Renal cortex interstitium (tissue), 15 donors: ENCODE measurements at places on chromosomes 11 and 22.
A peak's percentile ranks its signal among the peaks of the same experiment; 100 is the strongest.

DNA sequence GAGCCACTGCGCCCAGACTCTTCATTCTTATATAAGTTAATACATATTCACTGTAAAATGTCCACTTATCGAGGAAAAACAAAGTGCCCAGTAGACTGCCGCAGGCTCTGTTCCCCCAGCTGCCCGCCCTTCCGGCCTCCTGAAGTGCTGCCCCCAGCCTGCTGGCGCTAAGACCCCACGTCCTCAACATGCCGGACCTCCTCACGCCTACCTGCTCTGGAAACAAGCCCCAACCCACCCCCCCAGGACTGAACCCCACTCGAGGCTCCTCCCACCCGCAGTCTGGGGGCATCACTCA lies 1.1 kb downstream of the GATD1 start:
- DNase-seq = no peak

GRCh38 chr11:19723572-19724342 lies 11.1 kb downstream of the NAV2 start:
- DNase-seq = no peak

DNA sequence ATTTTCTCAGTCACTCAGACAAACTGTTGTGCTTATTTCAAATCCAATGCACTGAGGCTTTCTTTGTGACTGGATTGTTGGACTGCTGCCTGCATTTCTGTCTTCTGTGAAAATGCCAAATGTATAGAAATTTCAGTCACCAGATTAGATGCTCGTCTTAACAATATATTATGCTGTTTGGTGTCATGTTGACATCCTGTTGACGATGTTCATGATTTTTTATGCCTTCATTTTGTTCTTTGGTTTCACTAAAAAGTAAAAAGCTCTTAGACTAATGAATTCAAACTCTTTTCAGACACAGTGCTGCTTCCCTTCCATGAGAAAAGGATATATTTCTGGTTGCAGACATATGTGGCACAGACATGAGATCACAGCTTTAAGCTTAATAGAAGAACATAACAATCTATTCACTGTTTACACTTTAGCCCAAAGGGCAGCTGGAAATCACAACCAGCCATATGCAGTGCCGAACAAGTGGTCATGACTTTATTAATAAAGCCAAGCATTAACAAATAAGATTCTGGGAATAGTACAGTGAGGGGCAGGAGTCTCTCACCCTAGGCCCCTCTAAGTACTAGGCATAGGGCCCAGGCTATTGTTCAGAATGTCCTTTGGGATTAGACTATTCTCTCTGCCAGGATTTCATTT lies 9.4 kb upstream of the SOX6 start:
- DNase-seq = no peak

- no peak for DNase-seq
Measured at GRCh38 chr11:125382314-125382791, 113.7 kb downstream of the FEZ1 start.

GRCh38 chr11:14249121-14249963 lies 109.6 kb downstream of the RRAS2 start:
- DNase-seq = peak; percentile 49

DNA sequence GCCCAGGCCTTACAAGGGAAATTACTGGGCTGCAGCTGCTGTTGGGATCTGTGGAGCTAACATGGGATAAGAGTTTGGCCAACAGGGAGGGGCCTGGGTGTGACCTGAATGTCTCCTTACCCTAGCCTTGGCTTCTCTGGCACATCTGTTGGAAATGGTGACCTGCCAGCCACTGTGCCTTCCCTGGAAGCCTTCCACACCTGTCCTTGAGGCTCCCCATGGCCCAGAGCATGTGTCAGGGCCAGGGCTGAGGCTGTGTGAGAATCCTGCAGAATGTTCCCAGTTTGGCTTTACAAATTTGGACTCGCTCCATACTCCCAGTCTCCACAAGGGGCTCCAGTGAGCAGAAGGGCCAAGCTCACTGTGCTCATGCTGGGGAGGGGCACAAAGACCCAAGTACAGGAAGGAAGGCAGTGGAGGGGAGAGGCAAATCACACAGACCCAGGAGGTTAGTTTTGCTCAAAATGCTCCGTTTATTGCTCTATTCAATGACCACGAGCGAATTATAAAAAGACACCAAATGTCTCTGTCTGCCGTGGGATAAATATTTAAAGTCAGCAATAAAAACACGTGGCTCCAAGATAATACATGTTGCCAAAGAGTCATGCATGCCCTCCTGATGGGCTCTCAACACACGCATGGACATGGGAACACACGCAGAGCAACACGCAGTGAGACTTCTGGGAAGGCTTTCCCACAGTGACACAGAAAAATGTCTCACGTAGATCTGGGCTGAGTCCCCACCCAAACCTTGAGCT lies 1.7 kb upstream of the IGSF22 start:
- peak; percentile 18 for DNase-seq

GRCh38 chr11:20770414-20770946 lies 101.1 kb downstream of the NELL1 start:
- DNase-seq = no peak

DNA sequence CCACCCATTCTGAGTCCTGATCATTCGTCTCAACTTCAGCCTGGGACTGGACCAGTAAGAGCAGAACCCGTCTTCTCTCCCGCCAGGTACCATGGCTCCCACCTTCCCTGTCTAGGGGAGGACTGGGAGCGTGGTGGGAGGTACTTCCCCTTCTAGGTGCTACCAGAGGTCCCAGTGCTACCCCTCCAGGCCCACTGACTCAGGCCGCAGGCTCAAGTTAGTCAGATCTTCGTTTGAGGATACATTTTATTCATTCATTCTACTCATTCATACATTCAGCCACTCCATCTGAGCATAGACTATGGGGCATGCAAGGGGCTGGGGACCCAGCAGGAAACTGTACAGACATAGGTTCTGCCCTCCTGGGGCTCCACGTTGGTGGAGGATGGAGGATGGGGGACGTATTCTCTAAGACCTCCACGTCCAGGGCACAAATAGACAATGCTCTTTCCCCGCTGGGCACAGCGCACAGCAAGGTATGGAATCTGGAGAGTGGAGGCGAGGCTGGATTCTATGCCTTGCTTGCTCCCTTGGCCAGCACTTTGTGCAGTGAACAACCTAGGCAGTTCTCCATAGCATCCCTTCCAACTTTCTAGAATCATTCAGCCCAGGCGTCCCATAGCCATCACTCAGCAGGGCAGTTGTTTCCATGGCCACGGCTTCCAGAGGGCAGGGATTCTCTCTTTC lies 1.0 kb upstream of the RAB3IL1 start:
- no peak for DNase-seq

DNA sequence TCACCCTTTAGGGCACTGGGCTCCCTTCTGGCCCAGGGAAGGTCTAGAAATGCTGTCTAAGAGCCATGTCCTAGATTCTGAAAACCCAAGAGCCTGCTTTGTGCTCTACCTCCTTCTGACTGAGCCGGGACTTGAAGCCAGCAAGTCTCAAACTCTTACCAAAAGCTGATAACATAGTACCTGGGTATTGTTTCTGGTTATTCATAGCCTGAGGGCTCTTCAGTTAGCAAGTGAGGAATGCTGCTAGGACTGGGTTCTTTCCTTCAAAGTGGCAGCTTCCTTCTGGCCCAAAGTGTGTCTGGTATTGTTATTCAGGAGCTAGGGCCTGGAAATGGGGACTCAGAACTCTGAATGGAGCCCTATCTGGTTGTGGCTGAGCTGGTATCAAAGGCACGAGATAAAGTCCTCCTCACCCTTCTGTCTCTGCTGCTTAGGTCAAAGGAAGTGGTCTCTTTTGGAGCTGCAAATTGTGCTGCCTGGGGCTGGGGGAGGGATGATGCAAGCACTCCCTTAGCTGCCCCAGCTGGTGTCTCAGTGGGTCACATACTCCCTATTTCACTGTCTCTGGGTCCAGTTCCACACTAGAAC lies 696.0 kb upstream of the CCDC179 start:
- no peak for DNase-seq

GRCh38 chr11:65151331-65151899 lies 17.1 kb upstream of the SYVN1 start:
- no peak for DNase-seq

DNA sequence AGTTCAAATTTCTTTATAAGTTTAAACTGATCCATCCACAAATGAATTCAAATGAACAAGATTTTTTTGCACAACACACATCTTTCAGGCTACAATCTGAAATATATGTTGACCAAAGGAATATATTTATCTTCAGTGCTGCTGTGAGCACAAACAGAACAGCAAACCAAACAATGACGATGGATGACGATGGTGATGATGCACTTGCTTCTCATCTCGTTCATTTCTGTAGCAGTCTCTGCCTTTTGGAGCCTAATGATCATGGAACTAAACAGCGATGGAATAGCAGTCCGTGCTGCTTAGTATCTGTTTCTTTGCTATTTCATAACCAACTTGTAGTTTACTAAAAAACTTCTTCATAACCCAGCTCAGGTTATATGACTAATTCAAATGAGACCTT lies 220.7 kb upstream of the BLID start:
- no peak for DNase-seq

GRCh38 chr22:37162221-37163095 lies 12.7 kb upstream of the IL2RB start:
- DNase-seq = no peak

DNA sequence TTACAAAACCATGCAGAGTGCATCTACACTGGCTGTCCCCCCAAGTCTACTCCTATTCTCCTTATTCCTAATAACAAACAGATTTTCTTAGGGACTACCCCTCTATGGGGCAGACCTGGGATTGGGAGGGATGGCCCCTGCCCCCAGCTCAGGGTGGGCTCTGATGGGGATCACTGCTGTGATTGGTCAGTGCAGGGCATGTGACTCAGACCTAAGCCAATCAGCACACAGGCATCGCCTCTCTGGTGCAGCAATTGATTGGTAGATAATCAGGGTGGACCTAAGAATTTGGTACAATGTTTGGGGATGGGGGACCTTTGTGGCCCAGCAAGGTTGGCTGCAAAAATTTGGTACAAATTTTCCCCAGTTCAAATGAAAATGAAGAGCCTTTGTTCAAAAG lies 57.2 kb upstream of the SHANK2 start:
- DNase-seq = no peak
